Activated CD8-positive, alpha-beta memory T cell treated with anti-CD3 and anti-CD28 coated beads, Interleukin-2, amount 50 U/mL, for 4 hours (primary cell): ENCODE measurements at places on chromosomes 6 and 20.
A peak's percentile ranks its signal among the peaks of the same experiment; 100 is the strongest.

- DNase-seq: no peak
Measured at GRCh38 chr6:56334937-56335336, 87.6 kb upstream of the COL21A1 start.

GRCh38 chr6:16511723-16512489 is 249.4 kb downstream of the ATXN1 start:
- DNase-seq: peak; percentile 55

DNA sequence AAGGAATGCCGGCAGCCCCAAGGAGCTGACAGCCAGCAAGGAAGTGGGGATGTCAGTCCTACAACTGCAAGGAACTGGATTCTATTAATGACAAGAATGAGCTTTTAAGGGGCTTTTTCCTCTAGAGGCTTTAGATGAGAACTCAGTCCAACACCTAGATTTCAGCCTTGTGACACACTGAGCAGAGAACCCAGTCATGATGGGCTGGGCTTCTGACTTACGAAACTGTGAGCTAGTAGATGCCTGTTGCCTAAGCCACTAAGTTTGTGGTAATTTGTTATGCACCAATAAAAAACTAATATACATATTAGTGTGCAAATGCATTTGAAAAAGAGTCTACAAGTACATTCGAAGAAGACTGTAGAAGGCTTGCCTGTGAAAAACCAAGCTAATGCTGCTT is 263.3 kb downstream of the SOX4 start:
- DNase-seq: no peak

DNA sequence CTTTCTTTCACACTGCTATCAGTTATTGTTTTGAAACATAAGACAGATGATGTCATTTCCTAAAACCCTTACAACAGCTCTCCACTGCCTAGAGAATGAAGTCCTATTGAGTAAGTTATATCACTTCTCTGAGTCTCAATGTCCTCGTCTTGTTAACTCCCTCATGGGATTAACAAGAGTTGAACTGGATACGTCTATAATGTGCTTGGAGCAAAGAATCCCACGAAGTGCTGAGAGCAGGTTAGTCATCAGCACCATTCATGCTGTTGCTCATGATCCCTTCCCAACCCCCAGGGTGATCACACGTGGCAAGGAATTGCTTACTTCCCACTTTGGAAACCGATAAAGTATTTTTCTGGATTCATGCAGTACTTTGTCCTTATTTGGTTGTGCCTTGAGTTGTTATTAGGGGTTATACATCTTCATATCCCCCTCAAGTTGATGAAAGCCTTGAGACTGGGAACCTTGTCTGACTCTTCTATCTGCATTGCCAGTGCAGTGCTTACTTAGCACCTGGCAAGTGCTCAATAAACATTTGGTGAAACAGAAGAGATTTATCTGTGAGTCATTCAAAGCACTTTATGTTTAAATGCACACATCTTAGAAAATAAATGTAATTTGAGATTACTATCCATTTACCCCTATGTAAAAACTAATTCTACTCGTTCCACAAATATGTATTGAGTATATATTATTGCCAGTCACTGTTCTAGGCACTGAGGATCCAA is 487.5 kb downstream of the EPM2A start:
- no peak for DNase-seq

DNA sequence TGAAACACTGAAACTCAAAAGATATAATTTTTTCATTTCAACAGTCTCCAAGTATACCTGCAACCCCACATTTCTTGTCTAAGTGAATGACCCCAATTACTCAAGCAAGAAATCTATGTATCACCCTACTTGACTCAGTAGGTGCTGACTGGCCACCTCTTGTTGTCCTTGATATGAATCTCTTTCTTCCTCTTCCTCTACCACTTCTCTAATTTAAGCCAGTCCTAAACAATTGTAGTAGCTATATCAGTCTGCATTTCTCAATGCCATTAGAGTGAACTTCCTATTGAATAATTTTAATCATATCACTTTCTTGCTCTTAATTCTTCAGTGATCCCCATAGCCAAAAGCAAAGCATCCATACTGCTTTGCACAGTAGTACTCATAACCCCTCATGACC is 93.2 kb downstream of the NKAIN2 start:
- DNase-seq: no peak

DNA sequence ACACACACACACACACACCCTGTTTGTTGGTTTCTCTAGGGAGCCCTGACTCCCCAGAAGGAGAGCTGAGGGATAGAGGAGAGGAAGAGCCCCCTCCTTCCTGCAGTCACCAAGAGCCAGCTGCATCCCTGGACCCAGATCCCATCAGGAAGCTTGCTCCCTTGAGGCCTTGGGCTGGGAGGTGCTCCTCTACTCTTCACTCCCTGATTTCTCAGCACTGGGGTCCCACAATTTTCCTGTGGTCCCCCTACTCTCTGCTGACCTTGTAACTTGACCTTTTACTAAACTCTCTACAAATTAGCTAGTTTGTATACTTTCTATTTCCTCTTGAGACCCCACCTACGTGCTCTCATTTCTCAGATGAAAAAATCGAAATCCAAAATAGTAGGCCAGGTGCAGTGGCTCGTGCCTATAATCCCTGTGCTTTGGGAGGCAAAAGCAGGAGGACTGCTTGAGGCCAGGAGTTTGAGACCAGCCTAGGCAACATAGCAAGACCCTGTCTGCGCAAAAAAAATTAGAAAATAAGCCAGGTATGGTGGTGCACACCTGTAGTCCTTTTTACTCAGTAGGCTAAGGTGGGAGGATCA is 5.0 kb upstream of the OCSTAMP start:
- no peak for DNase-seq

DNA sequence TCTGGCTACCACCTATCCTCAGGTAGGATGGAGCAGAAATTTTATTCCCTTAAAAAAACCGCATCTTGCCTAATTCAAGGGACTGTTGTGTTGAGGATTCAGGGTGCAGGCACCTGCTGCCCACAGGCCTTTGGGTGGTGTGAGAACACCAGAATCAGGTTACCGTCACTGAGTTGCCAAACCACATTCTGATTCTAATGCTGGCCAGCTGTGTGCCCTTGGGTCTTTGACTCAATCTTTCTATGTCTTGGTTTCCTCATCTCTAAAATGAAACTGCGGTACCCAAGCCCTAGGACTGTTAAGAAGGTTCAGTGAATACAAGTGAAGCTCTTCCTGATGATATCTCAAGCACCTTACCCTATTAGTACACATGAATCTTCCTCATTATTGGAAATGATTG is 827.3 kb downstream of the DHX35 start:
- no peak for DNase-seq

DNA sequence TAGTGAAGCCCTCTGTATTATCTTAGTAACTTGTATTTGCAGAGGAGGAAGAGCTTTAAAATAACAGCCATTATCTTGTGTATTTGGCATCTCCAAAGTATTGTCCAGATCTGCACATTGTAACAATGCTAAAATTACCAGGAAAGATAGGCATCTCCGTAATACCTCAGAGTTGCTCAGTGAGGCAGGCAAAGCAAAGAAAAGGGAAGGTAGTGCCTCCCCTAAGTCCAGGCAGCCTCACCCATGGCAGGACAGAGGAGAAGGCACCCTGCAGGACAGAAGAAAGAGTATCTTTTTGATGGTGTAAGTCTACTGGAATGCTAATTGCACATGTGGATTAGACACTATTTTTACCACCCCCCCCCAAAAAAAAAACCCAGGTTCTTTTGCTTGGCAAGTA is 13.6 kb upstream of the SSTR4 start:
- DNase-seq: no peak

DNA sequence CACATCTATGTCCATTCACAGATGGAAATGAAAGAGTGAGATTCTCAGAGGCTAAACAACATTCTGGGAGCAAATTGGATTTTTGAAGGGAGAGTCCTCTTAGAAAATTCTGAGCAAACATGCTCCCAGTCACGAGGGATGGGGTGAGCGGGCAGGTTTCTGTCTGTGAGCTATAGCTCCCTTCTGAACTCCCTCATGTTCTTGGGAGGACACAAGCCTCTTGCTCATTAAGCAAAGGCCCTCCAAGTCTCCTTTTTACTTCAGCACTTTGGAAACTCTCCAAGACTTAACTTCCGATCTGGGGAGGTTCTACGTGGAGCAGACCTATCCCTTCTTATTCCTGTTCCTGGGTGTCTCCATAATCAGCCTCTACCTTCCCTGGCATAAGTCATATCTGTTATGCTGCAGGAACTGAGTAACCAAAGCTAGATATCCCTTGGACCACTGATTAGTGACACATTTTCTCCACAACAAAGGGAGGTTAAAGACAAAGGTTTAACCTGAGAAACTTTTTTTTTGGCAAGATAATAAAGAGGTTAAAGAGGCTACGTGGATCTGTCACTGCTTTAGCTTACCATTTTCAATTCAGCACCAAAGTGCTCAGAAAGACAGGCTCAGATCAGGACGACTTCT is 33.0 kb upstream of the SMIM29 start:
- no peak for DNase-seq

DNA sequence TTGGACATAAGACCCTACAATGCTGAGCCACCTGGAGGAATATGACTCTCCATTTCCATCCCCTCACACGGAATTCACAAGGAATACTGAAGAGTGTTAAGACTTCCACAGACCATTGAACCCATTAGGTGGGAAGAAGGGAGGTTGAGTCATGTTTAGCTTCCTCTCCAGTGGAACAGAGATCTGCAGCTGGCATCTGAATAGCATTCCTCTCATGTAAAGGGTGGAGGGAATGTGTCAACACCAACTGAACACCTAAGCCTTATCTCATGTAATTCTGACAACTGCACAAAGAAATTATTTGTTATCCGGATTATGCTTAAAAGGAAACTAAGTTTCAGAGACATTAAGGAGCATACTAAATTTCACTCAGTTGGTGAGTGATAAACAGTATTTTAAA is 705.9 kb downstream of the MAFB start:
- no peak for DNase-seq

DNA sequence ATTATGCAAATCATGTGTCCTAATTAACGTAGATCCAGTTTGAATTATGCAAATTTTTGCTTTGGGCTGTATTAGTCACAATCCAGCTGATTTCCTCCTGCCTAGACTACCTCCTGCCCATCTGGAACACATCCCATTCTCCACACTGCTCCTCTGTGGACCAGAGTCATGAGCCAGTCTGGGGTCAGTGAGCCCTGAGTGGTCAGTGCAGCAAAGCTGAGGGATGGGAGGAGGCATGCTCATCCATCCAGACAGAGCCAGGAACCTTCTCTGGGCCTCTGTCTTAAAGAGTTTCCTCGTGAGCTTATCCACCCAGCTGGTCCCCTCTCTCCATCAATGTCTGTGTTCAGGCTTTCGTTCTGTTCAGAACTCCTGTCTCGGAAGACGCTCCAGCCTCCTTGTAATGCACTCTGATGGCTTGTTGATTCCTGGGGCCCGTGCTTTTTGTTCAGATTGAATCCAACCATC is 747.8 kb downstream of the PTPRT start:
- DNase-seq: no peak

DNA sequence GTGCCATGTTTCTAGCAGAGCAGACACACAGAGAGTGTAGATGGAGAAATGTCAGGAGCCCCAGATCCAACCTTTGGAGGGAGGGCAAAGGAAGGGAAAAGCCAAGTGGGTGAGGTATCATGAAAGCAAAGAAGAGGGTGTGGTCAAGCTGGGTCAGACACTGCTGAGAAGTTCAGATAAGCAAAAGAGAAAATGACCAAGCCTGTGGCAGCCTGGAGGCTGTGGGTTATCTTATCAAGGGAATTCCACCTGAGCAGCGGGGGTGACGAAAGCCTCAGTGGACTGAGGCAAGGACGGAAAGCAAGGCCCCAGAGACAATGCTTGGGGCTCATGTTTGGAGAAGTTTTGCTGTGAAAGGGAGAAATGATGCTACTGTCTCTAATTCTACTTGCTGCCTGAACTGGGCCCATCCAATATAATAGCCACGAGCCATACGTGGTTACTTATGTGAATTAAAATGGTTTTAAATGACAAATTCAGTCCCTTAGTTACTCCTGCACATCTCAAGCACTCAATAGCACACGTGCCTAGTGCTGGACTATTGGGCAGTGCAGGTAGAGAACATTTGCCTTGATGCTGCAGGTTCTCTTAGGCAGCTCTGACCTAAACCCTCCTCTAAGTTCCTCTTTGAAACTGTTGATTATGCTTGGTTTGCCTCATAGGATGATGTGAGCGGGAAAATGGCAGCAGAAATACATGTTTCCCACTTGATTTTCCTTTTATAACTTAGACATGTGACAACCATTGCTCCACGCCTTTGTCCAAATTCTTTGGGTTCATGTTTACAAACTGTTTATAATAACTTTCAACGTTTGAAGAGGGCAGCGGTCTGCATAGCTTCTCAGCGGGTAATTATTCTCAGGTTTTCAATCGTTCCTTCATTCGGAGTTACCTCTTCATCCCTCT is 63.7 kb downstream of the SLC22A23 start:
- DNase-seq: no peak

- no peak for DNase-seq
Measured at GRCh38 chr6:166620478-166621113, 6.5 kb downstream of the RPS6KA2 start.

- DNase-seq: no peak
Measured at GRCh38 chr6:139473231-139473701, 98.8 kb upstream of the CITED2 start.

GRCh38 chr6:168209420-168209819 is 110.2 kb downstream of the DACT2 start:
- no peak for DNase-seq

GRCh38 chr6:3427687-3428085 is 29.2 kb downstream of the SLC22A23 start:
- no peak for DNase-seq

DNA sequence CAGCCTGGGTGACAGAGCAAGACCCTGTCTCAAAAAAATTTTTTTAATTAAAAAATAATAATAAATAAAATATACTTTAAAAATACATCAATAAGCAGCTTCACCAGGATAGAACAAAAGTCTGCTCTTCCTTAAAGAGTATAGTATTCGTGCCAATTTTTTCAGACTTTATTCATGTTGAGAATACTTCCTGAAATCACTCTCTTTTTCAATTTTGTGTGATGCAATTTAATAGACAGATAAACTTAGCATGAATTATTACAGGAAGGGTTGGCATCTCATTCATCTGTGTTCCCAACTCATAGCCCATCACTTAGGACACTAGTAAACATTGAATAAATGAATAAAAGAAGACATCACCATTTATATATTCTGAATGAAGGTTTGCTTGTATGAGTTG is 52.4 kb downstream of the IPCEF1 start:
- DNase-seq: no peak

GRCh38 chr6:129686941-129687627 is 22.9 kb downstream of the ARHGAP18 start:
- peak; percentile 35 for DNase-seq

DNA sequence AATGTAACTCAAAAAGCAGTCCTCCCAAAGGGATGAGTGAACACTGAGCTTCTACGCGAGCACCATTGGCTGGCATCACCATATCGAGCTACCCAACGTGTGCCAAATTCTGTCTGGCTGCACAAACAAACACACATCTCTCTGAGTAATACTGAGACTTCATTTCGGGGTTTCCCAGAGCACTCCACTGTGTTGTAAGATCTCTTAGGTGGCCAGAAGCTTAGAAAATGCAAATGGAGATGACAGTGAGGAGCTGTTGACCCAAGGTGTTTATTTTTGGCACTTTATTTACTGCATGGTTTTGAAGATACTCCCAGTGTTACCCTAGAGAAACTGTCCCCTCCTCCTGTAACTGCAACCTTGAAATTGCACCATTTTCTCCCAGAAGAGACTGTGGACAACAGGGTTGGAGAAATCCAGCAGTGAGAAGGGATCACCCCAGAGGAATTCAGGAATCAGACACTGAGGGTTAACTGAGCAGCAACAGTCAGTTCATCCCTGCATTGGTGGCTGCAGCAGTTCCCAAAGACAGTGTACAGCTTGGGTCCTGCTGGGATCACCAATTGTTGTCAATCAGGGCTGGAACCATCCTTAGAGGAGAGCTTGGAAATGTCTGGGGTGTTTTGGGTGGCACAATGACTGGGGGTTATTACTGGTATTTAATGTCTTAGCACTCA is 1.0 kb upstream of the RIPOR2 start:
- peak; percentile 54 for DNase-seq
